T-cell (primary cell): ENCODE measurements at places on chromosomes 3 and 15.

GRCh38 chr3:4827767-4828166 is 151.5 kb upstream of the BHLHE40 start:
- H3K27me3 ChIP-seq = no peaks in the 10 kb centered on the region
- H3K4me3 ChIP-seq = no peak overlapping the region
- DNase-seq = no peak
- H3K27ac ChIP-seq = no peak overlapping the region
- no peaks in the 10 kb centered on the region for H3K36me3 ChIP-seq
- peaks cover 81% of the 10 kb centered on the region for H3K4me1 ChIP-seq

- no peaks in the 10 kb centered on the region for H3K4me1 ChIP-seq
- no peaks in the 10 kb centered on the region for H3K36me3 ChIP-seq
- no peak overlapping the region for H3K27ac ChIP-seq
- no peak for DNase-seq
- H3K27me3 ChIP-seq = no peaks in the 10 kb centered on the region
- no peak overlapping the region for H3K4me3 ChIP-seq
These were observed 175.6 kb downstream of the GHSR start for GRCh38 chr3:172272698-172273097.

GRCh38 chr15:35561308-35561707 is 15.3 kb upstream of the DPH6 start:
- no peak for DNase-seq
- H3K4me3 ChIP-seq = no peak overlapping the region
- H3K4me1 ChIP-seq = no peaks in the 10 kb centered on the region
- no peaks in the 10 kb centered on the region for H3K36me3 ChIP-seq

DNA sequence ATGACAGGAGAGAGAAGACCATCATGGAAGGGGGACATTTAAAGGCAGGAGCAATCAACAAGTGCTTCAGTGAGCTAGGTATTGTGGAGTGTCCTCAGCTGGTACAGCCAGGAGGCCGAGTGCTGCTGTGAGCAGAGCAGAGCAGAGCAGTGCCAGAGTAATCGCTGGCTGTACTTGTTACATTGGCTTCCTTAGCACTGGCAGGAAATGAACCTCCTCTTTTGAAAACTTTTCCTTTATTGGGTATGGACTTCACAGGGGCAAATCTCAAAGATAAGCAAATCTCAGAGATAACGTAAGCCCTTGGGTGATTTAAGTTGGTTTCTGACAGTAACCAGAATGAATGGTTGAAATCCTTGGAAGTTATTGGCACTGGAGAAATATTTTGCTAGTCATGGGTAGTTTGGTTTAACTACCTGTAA is 2.1 kb downstream of the SH3GL3 start:
- no peaks in the 10 kb centered on the region for H3K36me3 ChIP-seq
- H3K27ac ChIP-seq = no peak overlapping the region
- no peak overlapping the region for H3K4me3 ChIP-seq
- no peak for DNase-seq
- peaks cover 9% of the 10 kb centered on the region for H3K27me3 ChIP-seq
- H3K4me1 ChIP-seq = peaks cover 12% of the 10 kb centered on the region

DNA sequence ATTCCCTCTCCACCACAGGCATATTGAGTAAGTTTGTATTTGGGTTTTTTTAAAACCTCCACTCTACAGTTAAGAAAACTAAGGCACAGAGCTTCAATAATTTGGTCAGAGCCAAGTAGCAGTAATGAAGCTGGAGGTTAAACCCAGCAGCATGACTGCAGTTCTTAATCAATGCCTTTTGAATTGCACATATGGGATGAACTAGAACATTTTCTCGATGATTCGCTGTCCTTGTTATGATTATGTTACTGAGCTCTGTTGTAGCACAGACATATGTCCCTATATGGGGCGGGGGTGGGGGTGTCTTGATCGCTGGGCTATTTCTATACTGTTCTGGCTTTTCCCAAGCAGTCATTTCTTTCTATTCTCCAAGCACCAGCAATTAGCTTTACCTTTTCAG is 1.6 kb upstream of the CCR5 start:
- DNase-seq = no peak
- H3K27me3 ChIP-seq = no peaks in the 10 kb centered on the region
- peaks cover 18% of the 10 kb centered on the region for H3K4me1 ChIP-seq

- no peak overlapping the region for H3K4me3 ChIP-seq
- no peak for DNase-seq
- H3K4me1 ChIP-seq = peaks cover 4% of the 10 kb centered on the region
- no peak overlapping the region for H3K27ac ChIP-seq
These were observed 29.3 kb downstream of the CD200 start for GRCh38 chr3:112362221-112362620.

DNA sequence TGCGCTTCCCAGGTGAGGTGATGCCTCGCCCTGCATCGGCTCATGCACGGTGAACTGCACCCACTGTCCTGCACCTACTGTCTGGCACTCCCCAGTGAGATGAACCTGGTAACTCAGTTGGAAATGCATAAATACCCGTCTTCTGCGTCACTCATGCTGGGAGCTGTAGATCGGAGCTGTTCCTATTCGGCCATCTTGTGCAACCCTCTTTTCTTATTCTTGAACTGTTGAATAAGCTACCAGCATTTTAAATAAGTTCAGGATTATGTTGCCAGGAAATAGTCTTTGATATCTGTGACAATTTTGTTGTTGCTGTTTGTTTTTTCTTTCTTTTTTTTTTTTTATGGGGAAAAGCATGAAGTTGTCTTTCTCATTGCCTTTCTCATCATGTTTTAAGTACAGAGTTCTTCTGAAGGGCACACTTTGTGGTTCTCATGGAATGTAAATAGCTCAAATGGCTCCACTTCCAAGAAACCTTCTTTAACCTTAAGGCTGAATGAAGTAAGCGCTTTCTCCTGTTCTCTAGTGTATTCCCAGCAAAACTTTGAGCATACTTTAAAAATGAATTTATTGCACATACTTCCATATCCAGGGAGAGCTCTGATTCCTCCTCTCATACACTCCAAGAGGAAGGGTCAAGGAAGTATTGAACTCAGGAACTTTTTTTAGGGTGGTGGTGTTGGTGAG is 468.0 kb upstream of the TBL1XR1 start:
- no peak overlapping the region for H3K4me3 ChIP-seq
- H3K4me1 ChIP-seq = no peaks in the 10 kb centered on the region
- no peak overlapping the region for H3K27ac ChIP-seq
- no peak for DNase-seq
- H3K27me3 ChIP-seq = no peaks in the 10 kb centered on the region

- peak overlapping the region; percentile 23 for H3K4me3 ChIP-seq
- H3K4me1 ChIP-seq = no peaks in the 10 kb centered on the region
- H3K27me3 ChIP-seq = peaks cover 46% of the 10 kb centered on the region
- no peak for DNase-seq
These were observed 500 bp upstream of the RAB6B start for GRCh38 chr3:133896002-133896761.

DNA sequence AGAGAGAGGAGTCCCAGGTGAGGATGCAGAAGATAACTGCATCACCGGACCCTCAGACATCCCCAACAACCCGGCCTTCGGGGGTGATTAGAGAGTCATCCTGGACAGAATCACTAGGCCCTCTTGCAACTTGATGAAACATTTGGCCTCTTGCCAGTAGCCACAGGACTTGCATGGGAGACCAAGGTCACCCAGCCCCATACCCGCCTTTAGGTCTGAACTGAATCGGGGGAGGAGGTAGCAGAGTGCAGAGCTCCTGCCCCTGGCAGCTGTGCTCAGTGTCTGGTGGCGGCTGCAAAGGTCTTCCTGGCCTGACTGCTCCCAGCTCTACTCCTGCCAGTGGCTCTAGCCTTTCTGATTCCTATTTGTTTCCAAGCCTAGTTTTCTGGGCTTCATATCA is 12.4 kb downstream of the PIF1 start:
- H3K4me3 ChIP-seq = no peak overlapping the region
- H3K27ac ChIP-seq = no peak overlapping the region
- H3K36me3 ChIP-seq = no peaks in the 10 kb centered on the region
- peaks cover 11% of the 10 kb centered on the region for H3K27me3 ChIP-seq
- peaks cover 6% of the 10 kb centered on the region for H3K4me1 ChIP-seq

GRCh38 chr3:190325923-190326322 is 3.7 kb upstream of the CLDN1 start:
- H3K27ac ChIP-seq = no peak overlapping the region
- peaks cover 3% of the 10 kb centered on the region for H3K27me3 ChIP-seq
- no peak overlapping the region for H3K4me3 ChIP-seq
- DNase-seq = no peak
- no peaks in the 10 kb centered on the region for H3K36me3 ChIP-seq
- peaks cover 16% of the 10 kb centered on the region for H3K4me1 ChIP-seq

DNA sequence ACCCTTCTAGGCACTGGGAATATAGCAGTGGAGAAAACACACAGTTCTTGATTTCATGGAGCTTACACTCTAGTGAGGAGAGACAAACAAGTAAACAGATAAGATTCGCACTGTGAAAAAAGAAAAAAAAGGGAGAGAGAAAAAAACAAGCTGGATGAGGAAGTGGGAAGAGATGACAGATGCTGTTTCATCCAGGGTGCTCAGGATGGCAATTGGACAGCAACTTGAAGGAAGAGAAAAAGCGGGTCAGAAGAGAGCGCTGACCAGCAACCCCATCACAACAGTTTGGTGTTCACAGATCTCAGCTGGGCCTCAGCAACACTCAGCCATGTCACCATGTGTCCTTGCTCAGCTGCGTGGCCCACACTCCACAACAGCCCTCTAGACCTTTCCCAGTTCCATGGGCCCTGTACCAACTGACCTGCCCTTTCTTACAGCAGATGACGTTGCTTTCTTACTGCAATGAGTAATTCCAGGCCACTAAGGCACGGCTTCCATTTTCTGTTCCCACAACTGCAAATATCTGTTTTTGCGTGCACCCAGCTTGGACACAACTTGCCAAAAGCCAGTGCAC is 230.8 kb downstream of the MEX3B start:
- H3K27ac ChIP-seq = no peak overlapping the region
- H3K4me1 ChIP-seq = no peaks in the 10 kb centered on the region
- DNase-seq = no peak
- peaks cover 9% of the 10 kb centered on the region for H3K27me3 ChIP-seq
- H3K4me3 ChIP-seq = no peak overlapping the region

- no peak overlapping the region for H3K4me3 ChIP-seq
- no peak overlapping the region for H3K27ac ChIP-seq
- no peaks in the 10 kb centered on the region for H3K36me3 ChIP-seq
These were observed 22.5 kb downstream of the CDCP1 start for GRCh38 chr3:45123581-45124269.

DNA sequence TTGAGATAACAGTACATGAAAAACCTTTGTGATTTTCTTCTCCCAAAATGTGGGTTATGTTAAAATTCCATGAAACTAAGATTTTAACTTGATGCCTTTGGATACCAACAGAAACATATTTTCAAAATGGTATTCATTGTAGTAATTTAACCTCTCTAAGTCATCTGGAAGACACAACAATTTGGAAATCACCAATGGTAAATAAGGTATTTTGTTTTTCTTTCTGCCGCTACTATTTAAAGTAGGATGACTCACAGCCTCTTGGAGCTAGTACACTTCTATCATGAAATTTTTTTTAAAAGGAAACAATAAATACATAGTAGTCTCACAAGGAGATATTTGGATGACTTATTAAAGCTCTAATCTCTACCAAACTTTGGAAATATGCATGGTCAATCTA is 291.6 kb upstream of the VEPH1 start:
- no peak overlapping the region for H3K4me3 ChIP-seq
- H3K4me1 ChIP-seq = no peaks in the 10 kb centered on the region
- H3K36me3 ChIP-seq = no peaks in the 10 kb centered on the region
- H3K27ac ChIP-seq = no peak overlapping the region
- DNase-seq = no peak

GRCh38 chr3:181383760-181384159 is 328.0 kb upstream of the SOX2 start:
- no peaks in the 10 kb centered on the region for H3K36me3 ChIP-seq
- H3K27me3 ChIP-seq = no peaks in the 10 kb centered on the region
- no peak overlapping the region for H3K27ac ChIP-seq
- no peak overlapping the region for H3K4me3 ChIP-seq
- DNase-seq = no peak

DNA sequence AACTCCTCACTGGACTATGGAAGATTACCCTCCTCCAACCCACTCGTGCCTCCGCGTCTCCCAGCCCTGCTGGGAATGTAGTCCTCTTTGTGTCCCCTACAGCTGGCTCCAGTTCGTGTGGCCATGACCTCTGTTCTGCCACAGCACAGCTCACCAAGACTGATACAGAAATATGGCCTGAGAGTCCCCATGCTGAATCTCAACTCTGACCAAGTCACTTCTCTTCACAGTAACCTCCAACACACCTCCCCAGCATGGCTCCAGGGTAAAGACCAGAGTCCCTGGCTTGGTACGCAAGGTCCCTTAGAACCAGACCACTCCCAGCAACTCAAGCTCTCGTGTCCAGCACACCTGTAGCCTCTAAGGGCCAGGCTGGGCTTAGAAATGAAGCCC is 2.3 kb upstream of the COL7A1 start:
- DNase-seq = no peak
- no peak overlapping the region for H3K4me3 ChIP-seq
- peaks cover 17% of the 10 kb centered on the region for H3K36me3 ChIP-seq
- H3K4me1 ChIP-seq = no peaks in the 10 kb centered on the region
- H3K27ac ChIP-seq = no peak overlapping the region
- no peaks in the 10 kb centered on the region for H3K27me3 ChIP-seq

GRCh38 chr3:148778926-148779325 is 48.7 kb upstream of the CPB1 start:
- H3K4me3 ChIP-seq = no peak overlapping the region
- no peaks in the 10 kb centered on the region for H3K36me3 ChIP-seq
- H3K4me1 ChIP-seq = no peaks in the 10 kb centered on the region
- DNase-seq = no peak

GRCh38 chr3:88032245-88032644 is 26.6 kb downstream of the CGGBP1 start:
- DNase-seq = no peak
- H3K4me1 ChIP-seq = no peaks in the 10 kb centered on the region
- peak overlapping the region; percentile 39 for H3K4me3 ChIP-seq
- no peaks in the 10 kb centered on the region for H3K36me3 ChIP-seq
- H3K27ac ChIP-seq = peak overlapping the region; percentile 80
- no peaks in the 10 kb centered on the region for H3K27me3 ChIP-seq

DNA sequence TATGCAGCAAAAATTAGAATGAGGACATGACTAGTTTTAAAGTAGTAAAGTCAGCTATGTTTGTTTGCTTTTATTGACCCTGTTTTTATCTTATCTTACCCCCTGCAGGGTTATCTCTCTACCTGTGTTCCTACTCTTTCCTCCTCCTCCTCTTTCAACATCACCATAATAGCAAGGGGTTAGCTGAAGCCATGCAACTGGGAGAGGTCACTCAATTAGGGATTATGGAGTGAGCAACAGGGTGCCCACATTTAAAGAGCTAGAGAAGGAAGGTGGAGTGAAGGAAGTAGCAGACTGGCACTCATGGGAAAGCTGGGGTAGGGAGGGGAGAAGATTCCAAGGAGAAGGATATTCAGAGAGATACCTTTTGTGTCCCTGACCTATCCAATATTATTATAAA is 125.9 kb downstream of the LRTM1 start:
- no peaks in the 10 kb centered on the region for H3K27me3 ChIP-seq
- no peak overlapping the region for H3K27ac ChIP-seq
- H3K36me3 ChIP-seq = no peaks in the 10 kb centered on the region

GRCh38 chr3:154795582-154795981 is 284.5 kb upstream of the MME start:
- no peak for DNase-seq
- H3K4me3 ChIP-seq = no peak overlapping the region
- no peaks in the 10 kb centered on the region for H3K4me1 ChIP-seq
- H3K36me3 ChIP-seq = no peaks in the 10 kb centered on the region
